ENCODE measurements at places on chromosomes 3 and 15. TPM values are rescaled to one million over a fixed set of nuclear protein-coding genes. Genes with fewer than 3 reads are reported as not detected.

DNA sequence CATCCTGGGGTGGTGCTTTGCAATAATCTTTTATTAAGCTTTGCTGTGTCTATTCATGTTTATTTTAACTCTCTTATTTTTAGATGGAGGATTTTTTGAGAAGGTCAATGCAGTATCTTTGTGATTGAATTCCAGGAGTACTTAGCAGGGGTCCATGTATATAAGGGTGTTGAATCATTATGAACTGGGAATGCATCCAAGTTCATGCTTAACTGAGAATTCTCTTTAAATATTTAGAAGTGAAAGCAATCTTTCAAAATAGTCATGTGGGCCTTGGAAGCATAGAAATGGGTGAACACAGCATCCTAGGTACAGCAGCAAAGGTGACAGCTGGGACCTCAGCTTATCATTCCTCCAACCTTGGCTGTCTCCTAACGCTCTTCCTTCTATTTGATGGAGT lies 27.3 kb downstream of the SPTSSB start:
- no peak for DNase-seq

MYZAP gene
- total RNA-seq = 11.5 TPM

GRCh38 chr3:127488740-127489139 lies 101.8 kb downstream of the TPRA1 start:
- DNase-seq = no peak

DNA sequence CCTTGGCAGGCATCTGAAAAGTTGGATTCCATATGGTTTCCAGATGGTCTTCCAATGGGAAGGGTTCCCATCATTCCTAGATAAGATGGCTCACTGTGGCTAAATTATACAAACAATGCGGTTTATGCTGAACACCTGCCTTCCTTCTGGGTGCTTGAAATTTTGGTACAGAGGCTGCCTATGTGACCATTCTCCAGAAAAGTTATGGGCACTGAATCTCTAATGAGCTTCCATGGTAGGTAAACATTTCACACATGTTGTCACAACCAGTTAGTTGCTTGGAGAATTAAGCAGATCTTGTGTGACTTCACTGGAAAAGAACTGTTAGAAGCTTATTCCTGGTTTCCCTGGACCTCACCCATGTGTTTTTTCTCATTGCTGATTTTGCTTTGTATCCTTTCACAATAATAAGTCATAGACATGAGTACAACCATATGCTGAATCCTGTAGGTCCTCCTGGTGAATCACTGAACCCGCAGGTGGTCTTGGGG lies 30.1 kb downstream of the PLOD2 start:
- DNase-seq = no peak

Measured in progenitor cell of endocrine pancreas (in vitro differentiated cells).